ENCODE measurements at places on chromosomes 6 and 20. TPM values are rescaled to one million over a fixed set of nuclear protein-coding genes. Genes with fewer than 3 reads are reported as not detected.

The CALHM5 gene
- not detected for total RNA-seq

The DCDC2 gene
- not detected for total RNA-seq

The DLK2 gene
- 1.3 TPM for total RNA-seq

The BTN1A1 gene
- not detected for total RNA-seq

The LBP gene
- total RNA-seq, result not detected

The KIF6 gene
- not detected for total RNA-seq

The OPRM1 gene
- total RNA-seq, result not detected

The GTSF1L gene
- 0.63 TPM for total RNA-seq

The PPIL4 gene
- 25.6 TPM for total RNA-seq

The DAAM2 gene
- not detected for total RNA-seq

DNA sequence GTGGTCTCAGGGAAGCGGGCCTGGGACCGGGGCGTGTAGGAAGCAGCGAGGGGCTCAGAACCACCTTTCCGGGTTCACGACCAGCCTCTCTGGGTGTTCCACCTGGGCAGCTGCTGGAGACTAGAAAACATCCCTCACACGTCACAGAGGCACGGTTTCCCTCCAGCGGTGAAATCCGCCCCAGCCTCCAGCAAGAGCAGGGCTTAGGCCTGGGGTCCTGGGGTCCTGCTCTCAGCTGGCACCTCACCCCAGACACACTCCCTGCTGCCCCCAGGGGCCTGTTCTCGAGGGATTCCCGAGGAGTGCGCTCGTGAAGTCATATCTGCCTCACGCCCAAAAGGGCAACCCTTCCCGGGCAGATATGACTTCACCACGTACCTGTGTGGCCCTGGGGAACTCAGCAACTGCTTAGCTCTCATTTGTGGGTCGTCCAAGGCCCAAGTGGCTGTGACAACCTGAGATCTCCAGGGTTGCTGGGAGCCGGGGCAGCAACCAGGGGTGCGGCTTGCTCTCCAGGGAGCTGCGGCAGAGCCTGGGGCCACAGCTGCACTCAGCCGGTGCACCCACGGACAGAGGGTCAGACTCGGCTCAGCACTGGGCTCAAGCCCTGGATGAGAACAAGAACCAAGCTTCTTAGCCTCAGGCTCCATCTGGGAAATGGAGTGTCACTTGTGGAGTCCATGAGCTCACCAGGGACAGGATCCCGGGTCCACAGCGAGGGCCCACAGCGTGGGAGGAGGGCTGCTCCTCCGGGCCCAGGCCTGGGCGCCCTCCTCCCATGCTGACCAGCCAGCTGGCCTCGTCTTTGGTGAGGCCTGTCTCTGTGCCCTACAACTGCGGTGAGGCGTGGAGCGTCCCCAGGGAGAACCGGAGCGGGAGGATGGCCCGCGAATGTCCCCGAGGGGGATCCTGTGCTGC, 661 bp downstream of the FNDC11 start:
- no peak for DNase-seq

DNA sequence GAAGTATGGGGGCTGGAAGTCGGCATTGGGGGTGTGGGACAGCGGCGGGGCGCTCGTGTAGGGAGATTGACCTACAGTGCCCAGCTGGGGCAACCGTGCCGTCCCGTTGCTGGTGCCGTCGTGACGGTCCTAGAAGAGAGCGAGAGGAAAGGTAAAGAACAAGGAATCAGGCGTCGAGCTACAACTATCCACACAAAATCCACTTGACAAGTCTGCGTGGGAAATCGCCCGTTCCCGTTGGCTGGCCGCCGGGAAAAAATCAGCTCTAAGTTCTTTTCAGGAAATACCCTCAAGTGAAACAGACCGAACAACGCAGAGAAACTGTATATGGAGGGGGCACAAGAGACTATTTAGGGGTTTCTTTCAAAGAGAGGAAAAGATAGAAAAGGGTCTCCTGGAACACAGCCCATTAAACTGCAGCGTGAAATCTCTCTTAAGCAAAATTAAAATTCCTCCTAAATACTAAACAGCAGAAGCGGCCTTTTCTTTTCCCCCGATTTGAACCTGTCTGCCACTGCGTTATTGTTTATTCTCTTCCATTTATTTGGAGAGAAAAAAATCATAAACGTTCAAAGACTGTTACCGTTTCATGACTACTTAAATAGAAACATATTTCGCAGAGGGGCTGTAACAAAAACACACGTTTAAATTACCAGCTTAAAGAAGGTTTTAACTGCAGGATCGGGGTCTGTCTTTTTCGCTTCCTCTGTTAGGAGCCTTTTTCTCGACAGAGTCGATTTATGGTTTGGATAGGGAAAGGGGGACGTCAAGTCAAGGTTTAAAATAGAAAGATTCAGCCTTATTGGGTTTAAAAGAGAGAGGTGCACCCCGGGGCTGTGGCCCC, 4.4 kb downstream of the TFAP2A start:
- DNase-seq, result no peak

GRCh38 chr6:109841869-109842268, 136.2 kb upstream of the GPR6 start:
- DNase-seq, result no peak

- DNase-seq, result no peak
These were observed 158.4 kb downstream of the IBTK start for GRCh38 chr6:82088978-82089771.

GRCh38 chr6:26319405-26320128, 45.4 kb upstream of the BTN3A2 start:
- DNase-seq, result no peak

GRCh38 chr6:149454346-149454848, 30.4 kb downstream of the ZC3H12D start:
- no peak for DNase-seq

DNA sequence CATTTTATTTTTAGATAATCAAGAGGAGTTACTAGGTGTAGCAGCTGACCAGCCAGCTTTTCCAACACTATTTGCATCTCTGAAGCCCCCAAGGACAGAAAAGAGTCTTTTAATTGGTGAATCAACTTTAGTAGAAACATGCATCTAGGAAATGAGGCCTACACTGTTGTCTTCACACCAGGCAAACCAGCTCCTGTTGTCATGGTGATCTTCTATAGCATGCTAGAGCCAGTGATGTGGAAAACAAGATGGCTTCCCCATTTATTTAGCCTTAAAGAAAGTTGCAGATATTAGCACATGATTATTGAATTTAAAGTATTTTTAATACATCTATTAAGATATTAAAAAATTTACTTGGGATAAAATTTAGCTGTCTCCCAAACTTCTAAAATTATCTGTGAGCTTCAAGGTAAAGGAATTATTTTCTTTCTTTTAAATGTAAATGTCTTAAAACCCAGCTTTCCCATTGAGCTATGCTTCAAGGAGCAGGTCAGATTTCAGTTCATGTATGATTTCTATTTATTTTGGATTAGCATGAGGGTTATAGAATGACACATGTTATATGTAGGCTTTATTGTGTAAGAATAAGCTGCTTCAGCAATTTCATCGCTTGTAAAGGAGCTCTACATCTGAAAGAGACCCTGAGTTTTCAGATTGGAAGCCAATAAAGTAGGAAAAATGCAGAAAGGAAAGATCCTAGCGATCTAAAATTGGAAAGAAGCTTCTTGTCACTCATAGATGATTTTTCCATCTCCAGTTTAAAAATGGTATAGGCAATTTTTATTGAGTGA, 564.9 kb upstream of the CITED2 start:
- no peak for DNase-seq

GRCh38 chr20:50585214-50585613, 75.0 kb downstream of the PTPN1 start:
- DNase-seq, result no peak

DNA sequence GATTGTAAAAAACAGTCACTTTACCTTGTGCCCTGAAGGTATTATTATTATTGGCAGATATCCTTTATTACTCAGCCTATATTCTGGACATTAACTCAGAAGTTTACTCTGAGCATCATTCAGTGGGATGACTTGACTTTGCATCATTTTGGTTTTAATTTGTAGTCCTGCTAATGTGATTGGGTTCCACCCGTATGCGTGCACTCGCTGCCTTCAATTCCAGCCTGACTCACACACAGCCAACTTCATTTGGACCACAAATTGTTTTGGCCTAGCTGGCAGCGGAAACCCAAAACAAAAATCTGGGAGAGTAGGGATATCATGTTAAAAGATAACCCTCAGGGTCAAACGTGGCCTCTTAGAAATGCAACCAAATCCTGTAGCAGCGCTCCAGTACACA, 704.4 kb upstream of the SLC35B3 start:
- DNase-seq, result no peak

GRCh38 chr6:165770397-165771082, 107.5 kb upstream of the PDE10A start:
- DNase-seq, result no peak

GRCh38 chr6:24743265-24743943, 24.4 kb upstream of the C6orf62 start:
- DNase-seq, result no peak

DNA sequence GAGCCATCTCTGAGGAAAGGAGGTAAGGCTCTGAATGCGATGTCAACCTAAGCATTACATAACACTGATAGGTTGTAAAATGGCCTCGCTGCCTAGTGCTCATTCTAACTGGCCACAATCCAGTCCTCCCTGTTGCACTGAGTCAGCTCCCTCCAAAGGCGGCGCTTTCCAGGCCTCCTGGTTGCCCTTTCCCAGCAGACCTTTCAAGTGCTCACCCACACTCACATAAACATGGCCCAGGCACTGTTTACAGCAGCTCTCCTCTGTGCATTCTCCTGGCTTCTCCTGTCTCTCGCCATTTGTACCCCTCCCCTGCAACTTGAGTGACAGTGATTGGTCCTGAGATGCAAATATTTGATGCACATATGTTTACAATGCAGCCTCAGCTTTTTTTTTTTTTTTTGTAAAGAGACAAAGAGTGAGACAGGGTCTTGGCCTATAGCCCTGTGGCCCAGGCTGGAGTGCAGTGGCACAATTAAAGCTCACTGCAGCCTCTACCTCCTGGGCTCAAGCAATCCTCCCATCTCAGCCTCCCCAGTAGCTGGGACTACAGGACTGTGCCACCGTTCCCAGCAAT, 36.8 kb upstream of the PRND start:
- DNase-seq, result no peak
